ENCODE measurements at places on chromosomes 11 and 22. TPM values are rescaled to one million over a fixed set of nuclear protein-coding genes. Genes with fewer than 3 reads are reported as not detected.

GRCh38 chr11:125588505-125588904 is 4.1 kb upstream of the STT3A start:
- no peaks in the 10 kb centered on the region for H3K27me3 ChIP-seq
- H3K27ac ChIP-seq, result peak overlapping the region; percentile 65
- H3K4me3 ChIP-seq, result no peak overlapping the region

- peaks cover 37% of the 10 kb centered on the region for H3K27me3 ChIP-seq
- H3K4me1 ChIP-seq, result peaks cover 7% of the 10 kb centered on the region
- H3K4me3 ChIP-seq, result no peak overlapping the region
Observed at GRCh38 chr22:49040111-49040510, 787.6 kb downstream of the BRD1 start.

DNA sequence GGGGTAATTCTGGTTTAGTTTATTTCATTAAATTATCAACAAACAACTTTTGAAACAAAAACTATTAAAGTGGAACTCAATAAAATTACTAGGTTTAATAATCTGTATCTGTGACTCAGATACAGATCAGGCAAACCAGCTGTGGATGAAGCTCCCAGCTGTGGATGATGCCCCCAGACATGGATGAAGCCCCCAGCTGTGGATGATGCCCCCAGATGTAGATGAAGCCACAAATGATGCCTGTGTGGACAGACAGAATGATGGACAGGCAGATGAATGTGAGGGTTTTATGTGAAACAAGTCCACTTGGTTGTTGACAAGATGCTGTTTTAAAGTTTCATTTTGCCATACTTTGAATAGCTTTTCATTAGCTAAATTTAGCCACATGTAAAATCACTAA is 5.8 kb upstream of the ZNF74 start:
- peaks cover 6% of the 10 kb centered on the region for H3K27me3 ChIP-seq
- H3K27ac ChIP-seq, result no peak overlapping the region
- DNase-seq, result no peak
- H3K36me3 ChIP-seq, result no peaks in the 10 kb centered on the region

Gene MMP1
- 0.16 TPM for total RNA-seq

DNA sequence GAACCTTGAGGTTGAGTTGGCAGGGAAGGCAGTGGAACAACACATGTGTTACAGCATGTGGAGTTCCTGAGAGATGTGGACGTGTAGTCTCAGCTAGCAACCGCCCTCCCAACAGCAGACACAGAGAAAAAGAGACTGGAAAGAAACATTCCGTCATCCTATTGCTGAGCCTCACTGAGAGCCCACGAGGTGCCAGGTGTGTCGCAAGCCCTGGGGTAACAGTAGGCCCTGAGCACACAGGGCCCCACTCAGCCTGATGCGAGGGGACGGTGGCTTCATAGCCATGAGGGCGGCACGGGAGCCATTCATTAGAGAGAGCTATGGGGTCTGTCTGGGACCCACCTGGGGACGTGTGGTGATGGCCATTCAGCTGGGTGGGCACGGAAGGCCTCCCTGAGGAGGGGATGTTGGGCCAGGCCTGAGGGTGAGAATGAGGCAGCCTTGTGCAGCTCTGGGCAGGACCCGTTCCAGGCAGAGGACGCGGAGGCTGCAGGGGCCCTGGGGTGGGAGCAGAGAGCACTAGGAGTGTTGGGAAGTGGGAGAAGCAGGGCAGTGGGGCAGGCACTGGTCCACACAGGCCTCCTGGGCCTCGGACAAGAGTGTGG is 26.2 kb downstream of the MPPED1 start:
- H3K27ac ChIP-seq, result no peak overlapping the region
- H3K36me3 ChIP-seq, result peaks cover 4% of the 10 kb centered on the region
- H3K27me3 ChIP-seq, result peaks cover 55% of the 10 kb centered on the region
